ENCODE measurements at places on chromosomes 3 and 15. TPM values are rescaled to one million over a fixed set of nuclear protein-coding genes. Genes with fewer than 3 reads are reported as not detected.

DNA sequence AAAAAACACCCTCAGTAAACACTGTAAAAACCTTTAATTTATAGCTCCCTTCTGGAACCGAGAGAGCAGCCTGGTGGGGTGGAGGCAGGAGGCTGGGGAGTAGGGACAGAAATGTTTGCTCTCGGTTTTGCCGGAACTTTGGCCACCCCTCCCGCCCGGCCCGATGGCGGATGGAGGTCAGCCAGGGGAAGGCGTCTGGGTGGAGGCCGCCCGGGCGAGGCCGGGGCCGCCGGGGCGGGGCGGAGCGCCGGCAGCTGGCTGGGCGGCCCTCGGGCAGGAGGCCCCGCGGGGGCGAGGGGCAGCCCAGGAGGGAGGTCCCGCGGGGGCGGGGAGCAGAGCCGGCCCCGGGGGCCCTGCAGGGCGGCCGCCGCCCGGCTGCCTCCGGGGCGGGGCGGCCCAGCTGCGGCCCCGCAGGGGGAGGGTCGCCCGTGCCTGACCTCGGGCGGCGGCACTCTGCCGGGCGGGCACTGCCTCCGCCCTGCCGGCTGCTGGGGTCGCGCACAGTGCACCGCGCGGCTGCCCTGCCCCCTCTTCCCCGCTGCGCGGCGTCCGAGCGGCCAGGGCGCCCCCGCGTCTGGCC is 829 bp upstream of the SKIL start:
- peaks cover 74% of the 10 kb centered on the region for H3K4me1 ChIP-seq
- H3K36me3 ChIP-seq, result no peaks in the 10 kb centered on the region
- peak overlapping the region; percentile 100 for H3K27ac ChIP-seq
- peak overlapping the region; percentile 40 for H3K4me3 ChIP-seq
- no peaks in the 10 kb centered on the region for H3K27me3 ChIP-seq

DNA sequence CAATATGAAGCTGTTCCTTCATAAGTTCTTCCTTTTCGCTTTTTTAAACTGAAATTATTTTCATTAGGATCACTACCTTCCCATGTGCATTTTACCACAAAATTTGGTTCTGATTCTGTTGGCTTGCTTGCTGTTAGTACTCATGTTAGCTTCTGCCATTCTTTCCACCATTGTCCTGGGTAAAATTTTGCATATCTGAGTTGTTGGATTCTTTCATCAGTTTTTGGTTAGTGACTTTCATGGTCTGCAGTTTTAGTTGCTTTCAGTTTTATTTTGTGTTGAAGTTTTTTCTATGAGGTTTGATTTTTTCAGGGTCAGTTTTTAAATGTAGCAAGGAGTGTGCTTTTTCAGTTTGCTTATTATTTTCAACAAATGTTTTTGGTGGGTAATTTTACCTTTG is 71.9 kb downstream of the SMAD3 start:
- H3K36me3 ChIP-seq, result peaks cover 7% of the 10 kb centered on the region
- peak overlapping the region; percentile 58 for H3K27ac ChIP-seq
- no peak for DNase-seq
- peaks cover 81% of the 10 kb centered on the region for H3K4me1 ChIP-seq

DNA sequence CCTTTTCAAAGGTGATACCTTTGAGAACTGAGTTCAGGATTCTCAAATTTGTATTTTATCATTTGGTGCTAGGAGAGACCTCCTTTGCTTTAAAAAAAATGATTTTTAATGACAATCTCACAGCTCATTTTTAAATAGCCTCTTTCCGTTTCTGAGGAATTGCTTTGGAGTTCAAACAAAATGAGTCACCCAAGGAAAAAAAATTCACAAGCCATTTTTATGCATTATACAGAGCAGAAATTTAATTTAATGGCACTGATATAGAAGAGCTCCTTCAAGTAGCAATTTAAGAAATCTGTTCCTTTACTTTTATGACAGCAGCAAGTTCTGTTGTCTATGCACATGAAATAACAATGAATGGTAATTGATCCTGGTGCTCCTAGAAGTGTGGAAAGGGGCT is 337.9 kb upstream of the KCNMB2 start:
- no peaks in the 10 kb centered on the region for H3K36me3 ChIP-seq
- H3K4me1 ChIP-seq, result no peaks in the 10 kb centered on the region
- H3K27ac ChIP-seq, result no peak overlapping the region
- H3K27me3 ChIP-seq, result no peaks in the 10 kb centered on the region
- no peak for DNase-seq
- H3K4me3 ChIP-seq, result no peak overlapping the region

DNA sequence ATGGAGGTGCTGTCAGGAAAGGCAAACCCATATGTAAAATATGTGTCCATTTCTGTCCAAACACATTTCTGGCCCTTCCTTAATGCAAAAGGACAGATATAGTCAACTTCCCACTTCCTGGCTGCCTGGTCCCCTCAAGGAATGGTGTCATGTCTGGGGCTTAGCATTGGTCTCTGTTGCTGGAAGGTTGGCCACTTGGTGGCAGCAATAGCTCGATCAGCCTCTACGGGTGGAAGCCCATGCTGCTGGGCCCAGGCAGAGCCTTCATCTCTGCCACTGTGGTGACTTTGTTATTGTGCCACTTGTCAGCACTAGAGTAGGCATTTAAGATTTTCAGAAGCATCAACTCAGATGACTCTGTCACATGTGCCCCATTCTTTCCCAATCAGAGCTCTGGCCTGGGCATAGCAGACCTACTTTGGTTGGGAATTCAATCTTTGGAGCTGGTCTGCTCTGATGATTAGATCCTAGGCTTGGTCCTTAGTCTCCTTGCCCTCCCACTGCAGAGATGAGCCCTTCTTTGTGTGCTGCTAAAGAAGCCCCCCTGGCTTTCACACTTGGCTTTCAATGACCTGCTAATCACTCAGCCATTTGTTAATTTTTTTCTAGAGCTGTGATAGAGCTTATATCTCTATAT is 51.0 kb upstream of the SPSB4 start:
- no peak overlapping the region for H3K27ac ChIP-seq
- peak; percentile 32 for DNase-seq
- H3K4me3 ChIP-seq, result no peak overlapping the region
- H3K4me1 ChIP-seq, result no peaks in the 10 kb centered on the region

- H3K27me3 ChIP-seq, result no peaks in the 10 kb centered on the region
- no peak overlapping the region for H3K27ac ChIP-seq
- no peak overlapping the region for H3K4me3 ChIP-seq
- DNase-seq, result no peak
- no peaks in the 10 kb centered on the region for H3K4me1 ChIP-seq
- H3K36me3 ChIP-seq, result no peaks in the 10 kb centered on the region
Measured at GRCh38 chr3:101884776-101885175, 35.5 kb downstream of the NFKBIZ start.

- no peak overlapping the region for H3K4me3 ChIP-seq
- no peak overlapping the region for H3K27ac ChIP-seq
- H3K27me3 ChIP-seq, result no peaks in the 10 kb centered on the region
- no peak for DNase-seq
- peaks cover 5% of the 10 kb centered on the region for H3K4me1 ChIP-seq
Measured at GRCh38 chr3:59339818-59340217, 290.0 kb upstream of the CFAP20DC start.

B3GNT5 gene
- 0.37 TPM for total RNA-seq

PPIP5K1 gene
- total RNA-seq, result 88.9 TPM

- H3K27me3 ChIP-seq, result no peaks in the 10 kb centered on the region
- no peak overlapping the region for H3K4me3 ChIP-seq
- no peaks in the 10 kb centered on the region for H3K36me3 ChIP-seq
- H3K27ac ChIP-seq, result no peak overlapping the region
- DNase-seq, result no peak
- H3K4me1 ChIP-seq, result peaks cover 20% of the 10 kb centered on the region
Measured at GRCh38 chr3:177284383-177284881, 87.2 kb upstream of the TBL1XR1 start.

DNA sequence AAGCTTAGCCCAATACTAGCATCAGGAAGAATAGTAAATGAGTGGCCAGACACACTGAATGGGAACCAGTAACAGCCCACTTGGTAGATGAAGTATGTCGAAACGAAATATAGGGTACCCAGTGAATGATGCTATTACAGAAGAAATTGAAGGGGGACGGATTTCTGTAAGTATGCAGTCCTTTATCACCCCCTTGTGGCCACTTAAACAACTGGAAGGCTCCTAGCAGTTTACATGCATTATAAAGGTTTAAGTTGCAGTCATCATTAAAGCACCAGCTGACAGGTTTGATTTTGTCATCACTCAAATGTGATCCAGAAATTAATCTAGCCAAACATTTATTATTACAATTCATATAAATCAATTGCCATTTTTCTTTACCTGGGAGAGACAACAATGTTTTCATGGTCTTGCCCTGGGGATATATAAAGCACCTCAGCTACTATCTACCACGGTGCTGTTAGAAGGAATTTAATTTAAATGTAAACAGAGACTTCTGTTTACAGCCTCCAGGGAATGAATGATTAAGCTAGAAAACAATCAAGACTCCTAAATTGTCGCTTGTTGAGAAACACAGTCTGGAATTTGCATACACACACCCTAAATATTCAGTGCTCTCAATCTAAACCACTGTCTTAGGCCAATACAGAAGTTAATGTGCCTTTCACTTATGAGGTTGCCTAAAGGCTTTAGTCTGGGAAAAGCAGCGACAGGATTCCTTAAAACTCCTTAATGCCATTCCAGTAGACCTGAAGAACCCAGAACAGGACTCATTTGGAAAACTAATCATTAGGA is 7.8 kb downstream of the EIF1B start:
- H3K4me3 ChIP-seq, result no peak overlapping the region
- H3K27me3 ChIP-seq, result no peaks in the 10 kb centered on the region
- no peaks in the 10 kb centered on the region for H3K4me1 ChIP-seq
- peaks cover 10% of the 10 kb centered on the region for H3K36me3 ChIP-seq
- no peak overlapping the region for H3K27ac ChIP-seq
- peak; percentile 77 for DNase-seq

DNA sequence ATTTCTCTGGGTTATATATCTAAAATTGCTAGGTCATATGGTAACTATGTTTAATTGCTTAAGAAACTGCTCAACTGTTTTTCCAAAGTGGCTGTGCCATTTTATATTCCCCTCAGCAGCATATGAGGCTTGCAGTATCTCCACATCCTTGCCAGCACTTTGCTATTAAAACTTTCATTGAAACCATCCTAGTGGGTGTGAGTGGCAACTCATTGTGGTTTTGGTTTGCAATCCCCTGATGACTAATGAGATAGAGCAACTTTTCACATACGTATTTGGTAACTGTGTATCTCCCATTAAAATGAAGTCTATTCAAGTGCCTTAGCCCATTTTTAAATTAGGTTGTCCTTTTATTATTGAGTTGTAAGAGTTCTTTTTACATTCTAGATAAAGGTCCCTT is 17.3 kb downstream of the KPNA1 start:
- H3K36me3 ChIP-seq, result peaks cover 18% of the 10 kb centered on the region
- no peaks in the 10 kb centered on the region for H3K27me3 ChIP-seq
- H3K4me1 ChIP-seq, result no peaks in the 10 kb centered on the region
- H3K27ac ChIP-seq, result no peak overlapping the region
- DNase-seq, result no peak

DNA sequence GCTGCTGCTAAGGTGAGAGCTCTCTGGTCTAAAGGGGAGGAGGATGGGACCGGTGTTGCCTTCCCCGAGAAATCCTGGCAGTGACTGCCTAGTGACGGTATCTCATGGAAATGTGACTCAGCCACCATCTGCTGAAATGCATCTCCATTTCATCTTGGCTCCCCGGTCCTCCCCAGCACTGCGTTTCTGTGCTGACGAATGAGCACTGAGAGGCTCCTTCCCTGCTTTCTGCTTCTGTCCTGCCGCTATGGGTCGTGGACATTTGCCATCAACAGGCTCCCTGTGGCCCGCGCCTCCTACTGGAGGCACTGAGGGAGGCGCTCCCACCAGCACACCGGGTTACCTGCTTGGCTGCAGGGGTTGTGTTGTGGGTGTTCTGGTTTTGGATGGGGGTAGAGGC is 13.5 kb upstream of the SEC13 start:
- H3K36me3 ChIP-seq, result no peaks in the 10 kb centered on the region
- no peak overlapping the region for H3K4me3 ChIP-seq
- peaks cover 14% of the 10 kb centered on the region for H3K4me1 ChIP-seq
- no peak for DNase-seq
- H3K27ac ChIP-seq, result no peak overlapping the region
- no peaks in the 10 kb centered on the region for H3K27me3 ChIP-seq

- peaks cover 15% of the 10 kb centered on the region for H3K4me1 ChIP-seq
- H3K36me3 ChIP-seq, result no peaks in the 10 kb centered on the region
- no peak overlapping the region for H3K27ac ChIP-seq
- no peaks in the 10 kb centered on the region for H3K27me3 ChIP-seq
- no peak for DNase-seq
- H3K4me3 ChIP-seq, result peak overlapping the region; percentile 79
Measured at GRCh38 chr3:126084768-126085180, 850 bp upstream of the SLC41A3 start.

DNA sequence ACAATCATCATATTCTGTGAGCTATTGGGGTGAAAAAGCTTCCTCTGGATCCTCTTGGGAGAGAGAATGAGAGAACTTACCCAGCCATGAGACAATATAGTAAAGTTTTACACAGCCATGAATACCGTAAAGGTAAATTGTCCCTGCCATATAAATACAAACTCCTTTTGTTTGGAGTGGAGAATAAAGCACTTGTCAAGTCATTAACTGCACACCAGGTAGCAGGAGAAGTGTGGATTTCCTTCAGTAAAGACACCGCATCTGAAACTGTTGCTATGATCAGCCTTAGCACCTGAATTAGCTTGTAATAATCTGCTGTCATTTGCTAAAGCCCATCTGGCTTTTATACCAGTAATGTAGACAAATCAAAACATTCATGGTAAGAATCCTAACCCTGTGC is 336.6 kb upstream of the SLCO3A1 start:
- no peaks in the 10 kb centered on the region for H3K36me3 ChIP-seq
- H3K27me3 ChIP-seq, result no peaks in the 10 kb centered on the region
- DNase-seq, result no peak
- H3K27ac ChIP-seq, result no peak overlapping the region
- no peaks in the 10 kb centered on the region for H3K4me1 ChIP-seq

DNA sequence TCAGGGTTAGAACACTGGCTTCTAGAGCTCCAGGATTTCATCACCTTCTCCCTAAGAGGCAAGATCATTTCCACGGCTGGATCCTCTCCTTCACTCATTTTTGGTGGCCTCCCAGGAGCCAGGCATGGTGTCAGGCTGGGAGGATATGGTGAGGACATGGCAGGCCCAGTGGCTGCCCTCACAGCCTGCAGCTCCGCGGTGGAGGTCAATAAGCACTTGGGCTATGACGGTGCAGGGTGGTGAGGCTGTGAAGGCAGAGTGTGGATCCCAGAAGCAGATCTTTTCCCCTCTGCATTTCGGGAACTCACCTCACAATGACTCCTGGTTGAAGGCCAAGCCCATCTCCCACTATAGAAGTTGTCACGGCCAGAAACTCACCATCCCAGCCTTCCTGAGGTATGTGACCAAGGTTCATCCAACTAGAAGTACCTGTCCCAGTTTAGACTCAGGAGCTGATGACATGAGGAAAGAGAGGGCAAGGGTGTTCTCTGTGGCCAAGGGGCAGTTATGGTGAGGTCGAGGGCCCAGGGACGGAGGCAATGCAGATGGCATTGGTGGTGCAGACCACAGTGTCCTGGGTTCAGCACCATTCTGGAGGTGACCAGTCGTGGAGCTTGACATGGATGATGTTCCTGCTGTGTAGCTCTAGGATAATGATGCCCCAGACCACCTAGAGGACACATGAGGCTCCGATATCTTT is 100.1 kb upstream of the SMAD3 start:
- H3K27ac ChIP-seq, result no peak overlapping the region
- H3K4me3 ChIP-seq, result no peak overlapping the region
- H3K27me3 ChIP-seq, result no peaks in the 10 kb centered on the region
- no peaks in the 10 kb centered on the region for H3K4me1 ChIP-seq

ERC2 gene
- total RNA-seq, result not detected

MYEF2 gene
- 34.3 TPM for total RNA-seq

CCDC71 gene
- total RNA-seq, result 29.7 TPM

COL6A5 gene
- not detected for total RNA-seq

TF gene
- 0.27 TPM for total RNA-seq

RFT1 gene
- 30.7 TPM for total RNA-seq

WDR93 gene
- 0.29 TPM for total RNA-seq

All from B cell (primary cell).